ENCODE measurements at places on chromosomes 12 and 14.

- DNase-seq = no peak
Measured at GRCh38 chr12:76329159-76329558, 19.1 kb downstream of the BBS10 start.

DNA sequence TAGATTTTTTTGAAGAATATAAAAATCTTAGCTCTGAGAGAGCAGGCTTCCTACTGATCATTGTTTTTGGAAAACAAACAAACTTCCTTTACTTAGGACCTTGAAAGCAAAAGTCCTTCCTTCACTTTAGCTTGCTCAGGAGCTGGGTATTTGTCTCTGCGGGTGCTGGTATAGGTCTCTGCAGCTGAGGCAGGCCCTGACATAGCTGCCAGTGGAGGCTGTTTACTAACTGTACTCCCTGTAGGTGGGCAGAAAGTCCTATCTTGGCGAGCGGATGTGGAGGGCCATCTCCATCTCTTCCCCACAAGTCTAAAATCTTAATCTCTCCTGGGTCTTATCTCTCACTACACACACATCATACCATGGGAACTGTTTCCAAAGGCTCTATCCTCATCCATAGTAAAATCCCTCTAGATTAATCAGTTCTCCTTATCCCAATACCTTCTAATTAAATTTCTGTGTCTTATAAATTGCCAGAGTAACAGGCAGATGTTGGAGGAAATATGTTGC, 4.1 kb upstream of the MIA2 start:
- peak; percentile 6 for DNase-seq

- no peak for DNase-seq
Measured at GRCh38 chr12:29320295-29321085, 60.5 kb downstream of the ERGIC2 start.

DNA sequence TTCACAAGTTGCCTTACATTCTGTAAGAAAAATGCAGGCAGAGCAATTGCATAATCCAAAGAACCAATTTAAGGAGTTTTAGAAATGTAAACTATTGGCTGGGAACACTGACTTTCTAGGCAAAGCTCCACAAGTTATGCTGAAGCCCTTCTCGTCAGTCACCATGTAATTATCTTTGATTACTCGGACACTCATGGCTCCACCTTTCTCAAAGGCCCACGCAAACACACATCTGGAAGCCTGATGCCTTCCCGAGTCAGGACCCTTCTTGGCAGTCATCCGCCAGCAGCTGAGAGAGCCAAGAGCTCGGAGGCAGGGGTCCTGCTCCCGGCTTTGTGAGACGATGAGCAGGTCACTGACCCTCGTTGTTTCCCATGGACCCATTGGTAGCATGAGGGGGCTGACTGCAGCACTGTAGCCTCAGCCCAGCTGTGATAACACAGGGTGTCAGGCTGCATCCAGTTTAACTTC, 202.2 kb downstream of the TMEM132D start:
- DNase-seq = no peak
